HCT116 (cell line): ENCODE measurements at places on chromosomes 16 and 17. TPM values are rescaled to one million over a fixed set of nuclear protein-coding genes. Genes with fewer than 3 reads are reported as not detected.

- no peak for DNase-seq
Measured at GRCh38 chr16:70470927-70471341, 16.5 kb downstream of the FCSK start.

DNA sequence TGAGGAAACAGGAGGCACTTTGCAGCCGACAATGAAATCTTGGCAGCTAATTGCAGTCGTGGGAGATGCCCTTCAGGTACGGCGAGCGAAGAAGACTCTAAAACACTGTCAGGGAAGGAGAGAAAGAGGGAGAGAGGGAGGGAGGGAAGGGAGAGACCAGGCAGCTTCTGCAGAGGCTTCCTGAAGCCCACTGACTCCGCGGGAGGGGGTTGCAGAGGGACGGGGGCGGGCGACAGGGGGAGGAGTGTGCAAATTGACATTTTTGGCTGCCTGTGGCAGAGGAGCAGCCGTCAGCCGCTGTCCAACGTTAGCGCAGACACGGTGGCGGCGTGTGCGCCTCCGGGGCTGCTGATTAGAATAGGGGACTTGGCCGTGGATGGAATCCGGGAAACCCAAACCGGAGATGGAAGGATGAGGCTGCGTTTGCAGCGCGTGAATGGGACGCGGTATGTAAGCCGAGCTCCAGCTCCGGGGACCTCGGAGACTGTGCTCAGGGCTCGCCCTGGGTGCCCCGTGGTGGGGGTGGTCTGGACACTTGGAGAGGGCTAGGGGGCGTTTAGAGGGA, 849.1 kb upstream of the RBFOX1 start:
- DNase-seq: no peak

The NHLRC4 gene
- total RNA-seq: 0.22 TPM

DNA sequence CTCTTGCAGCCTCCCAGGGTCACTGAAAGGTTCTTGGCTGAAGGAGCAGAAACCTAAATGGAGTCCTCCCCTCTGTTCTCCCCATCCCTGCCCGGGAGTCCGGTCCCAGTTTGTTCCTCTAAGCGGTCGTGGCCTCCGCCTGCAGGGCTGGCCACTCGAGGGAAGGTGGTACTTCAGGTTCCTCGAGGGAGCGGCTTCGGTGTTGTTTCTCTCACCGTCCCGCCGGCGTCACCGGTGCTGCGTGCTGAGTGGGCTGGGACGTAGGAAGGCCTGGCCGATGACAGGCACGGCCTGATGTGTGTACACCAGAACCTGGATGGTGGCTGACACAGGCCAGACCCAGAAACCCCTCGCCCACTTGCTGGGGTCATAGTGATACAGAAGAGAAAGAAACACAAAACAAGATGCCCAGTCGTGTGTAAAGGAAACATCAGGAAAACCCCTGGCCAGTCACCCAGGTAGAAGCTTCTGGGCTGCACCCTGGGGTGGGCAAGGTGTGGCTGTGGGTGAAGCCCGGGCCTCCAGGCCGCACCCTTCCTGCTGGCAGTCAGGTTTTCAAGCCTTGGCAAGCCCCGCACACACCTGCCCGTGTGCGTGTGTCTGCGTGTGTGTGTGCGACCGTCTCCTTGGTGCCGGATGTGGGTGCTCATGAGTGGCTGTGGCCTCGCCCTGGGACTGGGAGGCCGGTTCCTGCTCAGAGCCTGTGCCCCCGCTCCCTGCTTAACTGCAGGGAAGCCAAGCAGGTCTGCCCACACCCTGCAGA, 52.0 kb downstream of the BAIAP2 start:
- DNase-seq: no peak

DNA sequence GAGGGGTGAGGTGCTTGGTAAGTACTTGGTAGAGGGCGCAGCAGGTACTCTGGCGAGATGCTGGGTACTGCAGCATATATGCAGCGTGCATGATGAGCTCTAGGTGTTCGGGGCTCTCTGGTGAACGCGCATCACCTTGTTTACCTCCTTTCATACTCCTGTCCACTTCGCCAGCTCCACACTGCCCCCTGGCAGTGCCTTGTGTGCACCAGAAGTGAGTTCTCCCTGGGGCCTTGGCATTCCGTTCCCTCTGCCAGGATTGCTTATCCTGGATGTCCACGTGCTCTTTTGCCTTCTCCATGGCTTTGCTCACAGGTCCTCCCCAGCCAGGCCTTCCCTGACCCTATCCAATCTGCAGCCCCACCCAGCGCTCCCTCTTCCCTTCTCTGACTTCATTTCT, 154.2 kb downstream of the MRM1 start:
- DNase-seq: peak; percentile 57

The CRYBA1 gene
- not detected for total RNA-seq

The NOTUM gene
- 12.5 TPM for total RNA-seq

DNA sequence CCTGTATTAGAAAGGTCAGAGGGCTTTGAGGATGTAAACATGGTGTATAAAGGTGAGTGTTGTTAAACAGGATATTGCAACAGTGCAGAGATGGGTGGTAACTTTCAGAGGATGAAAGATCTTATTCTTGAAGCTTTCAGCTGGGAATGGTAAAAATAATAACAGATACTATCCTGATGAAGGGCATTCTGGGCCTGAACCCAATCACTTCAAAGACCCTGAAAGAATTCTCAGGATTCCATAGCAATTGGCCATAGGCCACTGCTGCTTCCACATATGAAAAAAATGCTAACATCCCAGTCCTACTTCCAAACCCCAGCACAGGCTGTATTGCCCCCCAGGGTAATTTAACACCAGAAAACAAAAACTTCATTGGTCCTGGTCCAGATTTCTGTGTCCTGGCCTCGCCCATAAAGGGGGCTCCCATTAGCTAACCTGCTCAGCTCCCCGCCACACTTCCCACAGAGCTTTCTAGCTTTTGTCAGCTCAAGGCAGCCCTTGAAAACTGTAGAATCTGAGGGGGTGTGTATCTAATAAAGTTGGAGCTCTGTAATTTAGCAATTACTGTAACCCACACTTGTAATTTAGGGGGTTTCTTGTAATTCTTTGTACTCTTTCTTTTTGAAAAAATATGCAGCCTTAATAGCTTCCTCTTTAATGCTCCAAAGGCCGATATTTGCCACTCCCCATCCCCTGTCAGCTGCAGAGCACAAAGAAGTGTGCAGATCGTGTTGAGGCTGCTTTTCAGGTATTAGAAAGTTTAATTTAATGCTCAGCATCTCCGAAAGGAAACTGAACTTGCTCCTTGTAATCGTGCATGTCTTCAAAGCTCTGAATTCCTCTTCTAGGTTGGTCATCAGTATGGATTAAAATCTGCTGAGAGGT, 371.5 kb downstream of the SEC14L1 start:
- no peak for DNase-seq

The SDR42E1 gene
- 17.4 TPM for total RNA-seq

DNA sequence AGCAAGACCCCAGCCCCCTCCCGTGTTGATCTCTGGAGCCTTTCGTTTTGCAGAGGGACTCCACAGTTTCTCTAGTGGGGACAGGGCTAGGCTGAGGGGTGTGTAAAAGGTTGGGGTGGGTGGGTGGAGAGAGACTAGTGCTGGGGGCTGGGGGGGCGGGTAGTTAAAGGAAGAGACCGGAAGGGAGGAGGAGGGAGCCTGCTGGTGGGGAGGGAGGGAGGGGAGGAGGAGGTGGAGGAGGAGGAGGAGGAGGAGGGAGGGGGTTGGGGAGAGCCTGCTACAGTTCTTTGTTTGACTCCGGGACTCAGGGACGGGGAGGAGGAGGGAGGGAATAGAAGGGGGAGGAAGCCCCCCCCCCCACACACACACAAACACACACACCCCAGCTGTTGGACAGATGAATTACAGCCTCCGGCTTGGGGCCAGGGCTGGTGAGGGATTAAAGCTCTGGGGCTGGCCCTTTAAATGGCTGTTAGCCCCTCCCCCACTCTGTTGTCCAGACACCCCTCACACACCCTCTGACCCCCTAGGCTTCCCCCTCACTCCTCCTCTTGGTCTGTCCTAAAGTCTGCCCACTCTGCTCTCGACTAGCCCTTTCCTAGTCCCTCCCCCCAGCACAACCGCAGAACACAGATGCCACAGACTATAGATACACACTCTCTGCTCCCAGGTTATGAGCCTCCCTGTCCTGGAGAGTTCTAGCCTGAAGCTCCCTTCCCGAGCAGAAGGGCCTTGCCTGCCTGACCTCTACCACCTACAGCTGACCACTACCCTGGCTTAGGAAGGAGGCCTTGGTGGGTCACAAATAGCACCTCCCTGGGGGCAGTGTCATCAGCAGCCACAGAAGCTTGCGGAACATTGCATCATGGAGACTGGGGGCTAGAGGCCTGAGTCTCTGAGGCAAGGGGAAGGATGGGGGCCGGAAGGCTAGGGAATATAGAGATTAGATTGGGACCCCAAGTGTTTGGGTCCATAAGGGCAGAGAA, 4.4 kb downstream of the KDM6B start:
- DNase-seq: no peak

The HYDIN gene
- total RNA-seq: not detected

The SMIM36 gene
- total RNA-seq: 0.37 TPM

DNA sequence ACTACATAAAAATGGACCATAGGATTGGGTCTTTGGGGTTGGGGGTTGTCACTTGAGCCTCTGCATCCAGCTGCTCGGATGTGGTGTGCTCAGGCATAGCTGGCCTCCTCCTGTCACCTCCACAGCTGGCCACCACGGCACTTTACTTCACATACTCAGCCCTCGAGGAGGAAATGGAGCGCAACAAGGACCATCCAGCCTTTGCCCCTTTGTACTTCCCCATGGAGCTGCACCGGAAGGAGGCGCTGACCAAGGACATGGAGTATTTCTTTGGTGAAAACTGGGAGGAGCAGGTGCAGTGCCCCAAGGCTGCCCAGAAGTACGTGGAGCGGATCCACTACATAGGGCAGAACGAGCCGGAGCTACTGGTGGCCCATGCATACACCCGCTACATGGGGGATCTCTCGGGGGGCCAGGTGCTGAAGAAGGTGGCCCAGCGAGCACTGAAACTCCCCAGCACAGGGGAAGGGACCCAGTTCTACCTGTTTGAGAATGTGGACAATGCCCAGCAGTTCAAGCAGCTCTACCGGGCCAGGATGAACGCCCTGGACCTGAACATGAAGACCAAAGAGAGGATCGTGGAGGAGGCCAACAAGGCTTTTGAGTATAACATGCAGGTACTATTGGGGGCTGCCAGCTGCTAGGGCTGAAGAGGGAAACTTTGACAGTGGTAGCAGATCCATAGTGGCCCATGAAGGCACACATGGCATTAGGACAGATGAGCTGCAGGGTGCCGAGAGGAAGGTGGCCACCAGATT, 30.8 kb downstream of the CDIP1 start:
- no peak for DNase-seq

GRCh38 chr17:34484193-34484733, 95.1 kb upstream of the TMEM132E start:
- DNase-seq: no peak

The ABCC3 gene
- total RNA-seq: 66.2 TPM

GRCh38 chr17:49681106-49681979, 3.4 kb upstream of the SPOP start:
- no peak for DNase-seq

The KRTAP4-5 gene
- total RNA-seq: not detected

The WNT3 gene
- 5.5 TPM for total RNA-seq

DNA sequence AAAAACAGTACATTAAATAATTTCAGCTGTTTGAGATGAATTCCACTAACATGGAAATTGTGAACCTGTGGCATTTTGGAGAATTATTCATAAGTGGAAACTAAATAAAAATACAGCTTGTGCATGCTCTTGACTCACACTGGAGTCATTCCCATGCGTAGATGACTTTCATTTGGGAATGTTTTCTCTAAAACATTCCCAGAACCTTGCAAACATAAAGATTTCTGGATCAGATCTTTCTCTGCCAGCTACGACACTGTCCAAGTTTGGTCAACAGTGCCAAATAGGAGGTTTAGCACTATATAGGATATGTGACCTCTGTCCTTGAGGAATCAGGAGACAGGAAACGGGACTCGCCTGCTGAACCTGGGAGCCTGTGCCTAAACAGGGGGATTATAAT, 400.9 kb downstream of the SLC39A11 start:
- no peak for DNase-seq

The HMOX2 gene
- total RNA-seq: 55.1 TPM

DNA sequence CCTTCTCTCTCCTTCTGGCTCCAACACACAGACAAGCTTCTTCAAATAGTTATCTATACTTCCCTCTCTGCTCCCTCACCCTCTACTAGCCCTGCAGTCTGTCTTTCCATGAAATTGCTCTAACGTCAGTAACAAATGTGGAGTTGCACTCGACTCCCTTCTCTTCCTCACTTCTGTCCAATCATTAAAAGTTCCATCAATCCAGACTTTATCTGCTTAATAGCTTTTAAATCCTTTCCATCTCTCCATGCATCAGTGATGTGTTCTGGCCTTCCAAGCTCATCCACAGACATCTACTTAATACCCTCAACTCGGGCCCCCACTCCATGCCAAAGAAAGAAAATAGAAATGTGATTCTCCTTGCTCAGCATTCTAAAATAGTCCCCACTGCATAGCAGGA, 422.1 kb upstream of the CDH5 start:
- DNase-seq: no peak

The XAF1 gene
- total RNA-seq: 0.25 TPM

DNA sequence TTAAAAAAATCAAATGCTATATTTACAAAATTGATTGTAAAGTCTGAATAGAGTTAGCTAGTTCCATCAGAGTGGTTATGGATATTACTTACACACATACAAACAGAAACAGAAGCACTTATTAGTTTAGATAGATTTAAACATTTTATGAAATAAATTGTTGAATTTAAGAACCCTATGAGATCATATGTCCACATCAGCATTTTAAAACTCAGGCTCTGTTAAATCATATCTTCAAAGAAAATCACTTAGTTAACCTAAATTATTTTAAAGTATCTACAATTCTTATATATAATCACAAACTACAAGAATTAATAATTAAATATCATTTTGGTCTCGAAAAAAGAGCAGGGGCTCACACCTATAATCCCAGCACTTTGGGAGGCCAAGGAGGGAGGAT, 42.5 kb downstream of the HELZ start:
- no peak for DNase-seq

DNA sequence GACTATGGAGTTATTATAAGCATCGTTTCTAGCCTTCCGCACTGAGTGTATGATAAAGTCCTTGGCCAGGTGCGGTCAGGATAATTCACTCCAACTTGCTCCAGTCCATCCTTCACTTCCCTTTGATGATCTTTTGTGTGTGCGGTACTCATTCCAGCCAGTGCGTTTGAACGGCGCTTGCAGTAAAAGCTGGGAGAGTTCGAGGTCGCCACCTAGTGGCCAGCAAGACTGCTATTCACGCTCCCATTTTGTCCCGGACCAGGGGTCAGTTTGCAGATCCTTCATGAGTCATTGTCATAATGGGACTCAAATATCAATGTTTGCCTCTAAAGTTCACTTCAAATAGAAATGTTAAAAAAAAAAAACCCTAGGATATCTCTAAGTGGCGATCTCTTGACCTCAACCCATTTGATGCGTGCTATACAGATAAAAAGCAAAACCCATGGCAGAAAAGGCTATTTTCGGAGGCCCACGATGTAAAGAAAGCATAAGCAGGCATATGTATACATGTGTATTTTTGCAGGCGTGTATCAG, 417.1 kb downstream of the TMEM114 start:
- peak; percentile 23 for DNase-seq
